ENCODE measurements at places on chromosomes 16 and 17.
A peak's percentile ranks its signal among the peaks of the same experiment; 100 is the strongest.

DNA sequence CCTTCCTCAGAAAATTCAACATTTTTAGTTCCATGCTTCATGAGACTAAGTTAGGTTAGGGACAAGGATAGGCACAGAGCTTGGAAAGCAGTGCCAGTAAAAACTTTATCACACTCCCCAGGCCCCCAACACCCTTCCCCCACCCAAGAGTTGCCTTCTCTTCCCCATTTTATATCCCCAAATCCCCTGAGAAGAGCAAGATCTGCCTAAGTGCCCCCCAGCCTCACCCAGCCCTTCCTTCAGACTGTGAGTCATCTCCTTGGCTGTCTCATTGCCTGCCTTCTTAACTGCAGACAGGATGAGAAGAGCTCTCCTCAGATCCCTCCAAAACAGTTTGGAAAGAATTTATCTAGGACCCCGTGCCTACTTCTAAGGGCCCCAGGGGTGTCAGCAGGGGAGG is 55.8 kb downstream of the NEUROD2 start:
- no peak for DNase-seq

- no peak for DNase-seq
Measured at GRCh38 chr17:13825526-13826040, 223.9 kb upstream of the HS3ST3A1 start.

DNA sequence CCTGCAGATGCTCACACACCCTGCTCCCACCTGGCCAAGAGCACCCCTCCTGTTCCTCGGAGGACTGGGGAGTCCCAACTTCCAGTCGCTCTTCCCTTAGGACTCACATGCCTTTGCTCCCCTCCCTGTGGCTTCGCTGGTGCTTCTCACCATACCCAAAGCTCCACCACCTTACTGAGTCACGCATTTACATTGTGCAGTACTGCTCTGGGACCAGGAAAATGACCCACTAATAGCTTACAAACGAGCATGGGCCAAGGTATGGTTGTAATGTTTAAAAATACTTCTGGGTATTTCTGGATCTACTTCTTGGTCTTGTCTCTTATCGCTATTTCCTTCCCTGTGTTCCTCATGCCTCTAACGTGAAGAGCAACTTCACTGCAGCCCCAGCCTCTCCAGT is 41.0 kb upstream of the CDRT4 start:
- no peak for DNase-seq

- no peak for DNase-seq
Measured at GRCh38 chr16:20944861-20945574, 44.4 kb downstream of the LYRM1 start.

GRCh38 chr16:67928561-67929364 is 2.9 kb downstream of the CTRL start:
- DNase-seq, result peak; percentile 40

DNA sequence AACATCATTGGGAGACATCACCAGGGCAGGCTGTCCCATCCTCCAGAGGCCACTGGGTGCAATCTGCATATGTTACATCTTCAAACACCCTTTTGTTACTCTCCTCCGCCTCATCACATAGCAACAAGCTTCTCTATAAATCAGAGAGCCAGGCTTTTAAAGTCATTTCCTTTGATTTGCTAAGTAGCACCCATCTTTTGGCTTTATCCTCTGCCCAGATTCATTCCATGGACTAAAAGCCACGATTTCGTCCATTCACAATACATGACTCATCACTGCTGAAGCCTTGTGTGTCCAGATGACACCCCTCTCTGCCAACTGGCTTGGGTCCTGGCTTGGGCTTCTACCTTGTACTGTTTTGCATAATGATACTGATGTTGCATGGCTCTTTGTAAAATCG is 2.0 kb upstream of the KRT38 start:
- DNase-seq, result no peak

DNA sequence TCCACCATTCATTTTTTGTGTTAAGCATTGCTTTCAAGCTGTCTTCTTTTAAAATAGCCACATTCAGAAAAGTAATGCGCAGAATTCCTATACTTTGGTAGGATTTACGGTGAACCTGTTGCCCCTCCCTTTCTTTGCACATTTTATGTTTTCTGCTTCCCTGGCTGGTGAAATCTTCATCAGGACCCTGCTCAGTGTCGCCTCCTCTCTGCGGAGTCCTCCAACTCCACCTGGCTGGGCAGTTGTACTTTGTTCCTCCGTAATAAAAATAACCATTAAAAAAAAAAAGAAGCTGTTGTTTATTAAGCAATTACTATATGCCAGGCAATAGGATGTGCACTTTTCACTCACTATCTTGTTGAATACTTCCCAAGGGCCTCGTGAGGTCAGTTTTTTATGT is 2.9 kb downstream of the UMOD start:
- no peak for DNase-seq

DNA sequence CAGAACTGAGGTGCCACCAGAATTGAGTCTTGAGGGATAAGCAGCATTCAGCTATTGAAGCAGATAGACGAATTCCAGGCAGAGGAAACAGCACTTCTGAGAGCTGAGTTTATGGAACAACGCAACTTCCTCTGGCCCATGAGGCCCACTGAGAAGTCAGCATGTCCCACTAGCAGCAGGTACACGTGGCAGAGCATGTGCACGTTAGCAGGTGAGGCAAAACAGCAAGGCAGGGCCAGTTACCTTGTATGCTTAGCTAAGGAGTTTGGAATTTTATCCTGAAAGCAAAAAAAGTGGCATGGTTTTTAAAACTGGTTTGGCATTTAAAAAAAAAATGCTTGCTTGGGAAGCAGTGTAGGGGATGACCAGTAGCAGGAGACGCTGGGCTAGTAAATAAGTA is 305.6 kb downstream of the CPPED1 start:
- no peak for DNase-seq

GRCh38 chr17:57107498-57108101 is 22.6 kb downstream of the AKAP1 start:
- DNase-seq, result no peak

DNA sequence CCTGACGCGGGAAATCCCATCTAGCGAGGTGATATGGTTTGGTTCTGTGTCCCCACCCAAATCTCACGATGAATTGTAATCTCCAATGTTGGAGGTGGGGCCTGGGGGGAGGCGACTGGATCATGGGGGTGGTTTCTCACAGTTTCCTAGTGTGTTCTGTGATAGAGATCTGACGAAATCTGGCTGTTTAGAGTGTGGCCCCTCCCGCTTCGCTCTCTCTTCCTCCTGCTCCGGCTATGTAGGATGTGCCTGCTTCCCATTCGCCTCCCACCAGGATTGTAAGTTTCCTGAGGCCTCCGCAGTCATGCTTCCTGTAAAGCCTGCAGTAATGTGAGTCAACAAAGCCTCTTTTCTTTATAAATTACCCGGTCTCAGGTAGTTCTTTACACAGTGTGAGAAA is 31.6 kb downstream of the IFT140 start:
- no peak for DNase-seq

GRCh38 chr17:46942441-46943217 is 19.7 kb downstream of the GOSR2 start:
- DNase-seq, result peak; percentile 19

GRCh38 chr16:87704754-87705353 is 60.9 kb downstream of the KLHDC4 start:
- DNase-seq, result no peak

DNA sequence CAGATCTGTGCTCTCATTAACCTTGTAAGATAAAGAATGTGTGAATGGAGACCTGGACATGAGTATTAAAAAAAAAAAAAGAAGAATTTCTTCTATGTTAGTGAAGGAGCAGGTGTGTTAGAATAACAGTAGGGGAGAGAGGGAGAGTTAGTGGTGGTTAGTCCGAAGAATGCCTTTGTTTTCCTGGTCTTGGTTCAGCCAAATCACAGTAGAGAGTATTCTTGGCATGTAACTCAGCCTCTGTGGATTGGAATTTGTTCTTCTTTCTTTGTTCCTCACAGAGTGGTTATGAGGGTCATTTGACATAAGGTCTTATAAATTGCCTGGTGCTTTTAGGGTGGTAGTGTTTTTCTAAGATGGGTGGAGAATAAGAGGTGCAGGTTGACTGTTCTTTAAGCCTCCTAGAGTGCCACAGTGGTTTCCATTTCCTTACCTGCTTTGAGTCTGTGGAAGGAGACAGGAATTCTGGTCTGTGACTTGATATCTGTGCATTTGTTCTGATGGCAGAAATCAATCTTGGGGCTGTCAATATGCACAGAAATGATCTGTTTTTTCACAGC is 17.6 kb downstream of the NUP93 start:
- DNase-seq, result no peak

DNA sequence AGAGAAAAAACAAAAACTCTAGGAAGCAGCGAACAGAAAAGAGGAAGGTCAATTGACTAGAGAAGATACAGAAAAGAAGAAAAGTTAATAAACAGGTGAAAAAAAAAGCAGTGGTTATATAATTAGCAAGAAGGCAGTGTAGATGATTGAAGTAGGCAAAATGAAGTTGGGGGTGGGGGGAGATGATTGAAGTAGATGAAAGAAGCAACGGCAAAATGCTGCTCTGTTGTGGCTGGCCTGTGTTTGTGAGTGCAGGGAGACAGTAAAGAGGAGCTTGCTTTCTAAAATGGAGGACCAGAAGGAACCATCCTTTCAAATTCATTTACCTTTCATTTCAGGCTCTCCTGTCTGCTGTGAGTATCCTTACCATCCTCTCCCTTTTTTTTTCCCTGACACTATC is 3.6 kb downstream of the EVI2B start:
- DNase-seq, result peak; percentile 25

DNA sequence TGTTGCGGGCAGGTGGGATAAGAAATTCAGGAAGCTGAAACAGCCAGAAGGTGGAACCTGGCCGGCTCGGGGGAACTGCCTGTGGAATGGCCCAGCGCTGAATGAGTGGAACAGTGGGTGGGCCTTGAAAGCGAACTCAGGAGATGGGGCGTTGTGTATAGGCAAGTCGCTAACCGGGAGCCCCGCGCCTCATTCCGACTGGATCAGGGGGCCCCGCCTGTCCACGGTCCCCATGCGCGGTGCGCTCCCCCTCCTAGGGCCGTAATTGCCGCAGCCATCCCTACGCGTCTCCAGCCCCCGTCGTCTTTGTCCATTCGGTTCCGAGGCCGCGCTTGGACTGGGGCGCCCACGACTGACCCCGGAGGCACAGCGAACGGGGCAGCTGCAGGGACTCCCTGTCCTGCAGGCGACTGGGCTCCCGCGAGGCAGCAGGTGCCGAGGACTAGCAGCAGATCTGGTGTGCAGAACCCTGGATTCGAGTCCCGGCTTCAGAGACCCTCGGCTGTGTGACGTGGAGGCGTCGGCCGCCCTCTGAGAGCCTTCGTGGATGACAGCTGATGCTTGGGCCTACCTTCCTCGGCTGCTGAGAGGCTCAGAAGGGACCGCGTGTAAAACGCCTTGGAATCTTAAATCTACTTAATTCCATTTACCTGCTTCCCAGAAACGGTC is 10.9 kb upstream of the CA4 start:
- DNase-seq, result no peak

GRCh38 chr16:1809281-1809801 is 15.8 kb upstream of the IGFALS start:
- no peak for DNase-seq

GRCh38 chr16:48291303-48291702 is 44.0 kb upstream of the ABCC11 start:
- DNase-seq, result no peak

GRCh38 chr17:528253-528652 is 175.6 kb upstream of the RPH3AL start:
- DNase-seq, result no peak

- DNase-seq, result no peak
Measured at GRCh38 chr17:50358177-50358576, 12.3 kb downstream of the XYLT2 start.

DNA sequence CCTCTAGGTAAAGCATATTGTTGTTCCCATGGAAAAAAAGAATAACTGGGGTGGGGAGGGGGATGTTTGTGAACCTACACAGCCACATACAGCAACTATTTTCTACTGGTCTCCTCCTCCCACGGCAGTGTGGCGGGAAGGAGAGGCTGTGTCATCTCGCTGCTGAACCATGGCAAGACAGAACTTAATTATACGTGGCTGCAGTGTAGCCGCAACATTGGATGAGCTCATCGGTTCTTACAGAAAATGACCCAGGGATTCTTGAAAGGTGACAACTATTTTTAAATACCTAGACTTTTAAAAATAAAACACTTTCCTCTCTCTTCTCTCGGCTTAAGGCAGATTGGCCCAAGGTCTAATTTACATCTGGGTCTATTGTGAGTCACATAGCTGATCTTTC is 19.8 kb upstream of the TEKT3 start:
- no peak for DNase-seq

- DNase-seq, result no peak
Measured at GRCh38 chr16:8572919-8573724, 17.2 kb downstream of the TMEM114 start.

DNA sequence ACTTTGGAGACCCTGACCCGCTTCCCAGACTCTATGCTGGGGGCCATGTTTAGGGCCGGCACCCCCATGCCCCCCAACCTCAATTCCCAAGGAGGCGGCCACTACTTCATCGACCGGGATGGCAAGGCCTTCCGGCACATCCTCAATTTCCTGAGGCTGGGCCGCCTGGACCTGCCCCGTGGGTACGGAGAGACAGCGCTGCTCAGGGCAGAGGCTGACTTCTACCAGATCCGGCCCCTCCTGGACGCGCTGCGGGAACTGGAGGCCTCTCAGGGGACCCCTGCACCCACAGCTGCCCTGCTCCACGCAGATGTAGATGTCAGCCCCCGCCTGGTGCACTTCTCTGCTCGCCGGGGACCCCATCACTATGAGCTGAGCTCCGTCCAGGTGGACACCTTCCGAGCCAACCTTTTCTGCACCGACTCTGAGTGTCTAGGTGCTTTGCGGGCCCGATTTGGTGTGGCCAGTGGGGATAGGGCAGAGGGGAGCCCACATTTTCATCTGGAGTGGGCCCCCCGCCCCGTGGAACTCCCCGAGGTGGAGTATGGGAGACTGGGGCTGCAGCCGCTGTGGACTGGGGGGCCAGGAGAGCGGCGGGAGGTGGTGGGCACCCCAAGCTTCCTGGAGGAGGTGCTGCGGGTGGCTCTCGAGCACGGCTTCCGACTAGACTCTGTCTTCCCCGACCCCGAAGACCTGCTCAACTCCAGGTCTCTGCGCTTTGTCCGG is 1.1 kb downstream of the KCTD11 start:
- no peak for DNase-seq

- no peak for DNase-seq
Measured at GRCh38 chr17:39639566-39640458, 2.9 kb downstream of the STARD3 start.

DNA sequence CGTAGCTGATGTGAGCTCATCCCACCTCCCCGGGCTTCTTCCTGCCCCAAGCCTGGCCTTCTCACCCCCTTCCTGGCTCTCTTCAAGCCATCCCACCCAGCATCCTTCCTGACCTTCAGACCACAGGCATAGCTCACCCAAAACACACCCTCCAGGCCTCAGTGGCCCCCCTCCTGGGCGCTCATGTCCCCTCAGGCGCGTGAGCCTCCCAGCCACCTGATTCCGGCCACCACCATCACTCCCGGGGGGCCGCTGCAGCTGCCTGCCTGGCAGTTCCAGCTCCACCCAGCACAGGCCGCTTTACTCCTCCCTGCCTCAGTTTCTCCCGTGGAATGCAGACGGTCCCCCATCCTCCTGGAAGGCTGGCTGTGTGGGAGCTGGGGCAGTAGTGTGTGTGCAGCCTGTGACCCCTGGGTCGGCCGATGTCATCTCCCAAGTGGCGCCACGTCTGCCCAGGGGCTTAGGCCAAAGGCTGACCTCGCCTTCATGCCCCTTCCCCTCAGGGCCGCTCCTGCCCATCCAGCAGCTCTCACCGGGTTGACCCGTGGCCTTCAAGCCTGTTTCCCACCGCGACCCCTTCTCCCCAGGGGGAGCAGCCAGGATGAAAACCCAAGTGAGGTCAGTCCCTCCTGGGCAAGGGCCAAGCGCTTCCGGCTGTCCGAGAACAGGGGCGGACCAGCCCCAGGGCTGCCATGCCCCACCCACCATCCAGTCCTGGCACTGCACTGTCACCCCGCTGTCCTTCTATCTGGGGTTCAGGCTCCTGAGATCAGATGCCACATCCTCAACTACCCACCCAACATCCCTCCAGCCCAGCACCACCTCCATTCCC is 11.9 kb upstream of the CHMP6 start:
- no peak for DNase-seq
